ENCODE measurements at places on chromosomes 13 and 19.

DNA sequence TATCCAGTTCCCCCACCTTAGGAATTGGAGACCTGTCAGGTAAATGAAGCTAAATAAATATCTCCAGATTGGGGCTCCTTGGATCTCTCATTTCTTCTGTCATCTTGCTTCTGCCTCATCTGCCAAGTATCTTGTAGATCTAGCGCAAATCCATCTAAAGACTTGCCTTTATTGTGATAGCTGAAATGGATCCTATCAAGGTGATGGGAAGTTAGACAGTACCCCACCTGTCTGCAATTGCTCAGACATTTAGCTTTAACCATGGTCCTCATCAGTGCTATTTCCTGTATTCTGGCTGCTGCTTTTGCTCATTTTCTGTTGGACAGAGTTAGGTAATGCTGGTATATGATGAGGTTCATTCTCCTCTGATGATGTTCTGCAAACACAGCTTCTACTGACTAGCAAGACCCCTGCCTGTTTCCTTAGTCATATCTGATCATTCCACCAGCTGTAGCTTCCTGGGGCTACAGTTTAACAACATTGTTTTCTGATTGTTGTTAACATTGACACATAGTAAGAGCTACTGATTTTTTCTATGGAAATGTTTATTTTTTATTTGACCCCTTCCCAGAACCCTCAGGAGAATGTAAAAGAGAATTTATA lies 340.0 kb downstream of the DCT start:
- DNase-seq, result no peak

DNA sequence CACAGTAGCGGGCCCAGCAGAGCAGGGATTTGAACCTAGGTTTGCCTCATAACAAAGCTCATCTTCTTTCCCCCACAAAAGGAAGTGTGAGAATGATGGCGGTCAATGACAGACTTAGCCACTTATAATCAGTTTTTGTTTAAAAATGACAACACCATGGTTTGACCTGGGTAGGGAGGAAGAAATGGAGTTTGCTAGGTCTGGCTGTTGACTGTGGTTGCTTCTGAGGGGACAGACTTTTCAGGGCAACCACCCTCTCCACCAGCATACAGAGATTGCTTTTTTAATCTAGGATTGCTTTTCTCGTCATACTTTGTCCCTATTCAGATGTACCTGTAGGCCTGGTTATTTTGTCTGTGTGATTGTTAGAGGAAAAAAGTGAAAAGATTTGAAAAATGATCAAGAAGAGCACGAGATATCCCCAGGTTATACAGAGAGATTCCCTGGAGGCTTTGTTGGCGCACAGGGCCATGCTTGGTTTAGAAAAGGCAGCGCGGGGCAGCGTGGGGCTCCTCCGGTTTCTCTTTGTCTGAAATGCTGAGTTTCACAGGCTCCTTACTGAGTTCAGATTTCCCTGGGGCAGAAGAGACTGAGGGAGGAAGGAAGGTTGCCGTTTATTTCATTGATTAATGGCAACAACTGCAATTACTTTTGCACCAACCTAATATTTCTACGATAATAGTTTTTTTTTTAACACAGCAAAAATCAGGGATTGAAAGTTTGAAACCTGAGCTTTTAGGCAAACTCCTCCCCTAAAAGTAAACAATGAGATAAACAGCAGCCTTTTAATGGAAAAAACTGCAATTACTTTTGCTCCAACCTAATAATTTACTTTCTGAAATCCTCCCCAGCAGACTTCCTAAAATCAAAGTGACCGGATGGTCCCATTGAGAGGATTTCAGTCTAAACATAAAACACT lies 97.0 kb upstream of the RNF113B start:
- no peak for DNase-seq

GRCh38 chr13:59166174-59166573 lies 997.6 kb downstream of the DIAPH3 start:
- DNase-seq, result no peak

DNA sequence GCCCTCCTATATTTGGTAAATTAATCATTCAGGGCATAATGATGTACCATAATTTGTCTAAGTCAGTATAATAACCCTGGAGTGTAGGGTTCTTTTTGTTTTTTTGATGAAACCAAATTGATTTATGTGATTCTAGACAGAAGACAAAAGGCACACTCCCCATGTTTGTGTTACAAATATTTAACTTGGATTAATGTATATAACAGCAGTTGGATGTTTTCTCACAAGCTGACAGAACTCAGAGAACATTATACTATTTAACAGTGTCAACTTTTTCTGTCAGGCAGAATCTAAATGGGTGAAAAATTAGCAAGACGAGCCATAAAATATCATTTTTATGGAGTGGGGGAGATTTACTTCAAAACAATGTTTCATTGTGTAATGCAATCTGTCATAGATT lies 15.2 kb downstream of the CBY2 start:
- DNase-seq, result no peak

- peak; percentile 78 for DNase-seq
Measured at GRCh38 chr13:27362064-27362751, 62.2 kb upstream of the GTF3A start.

- DNase-seq, result no peak
Measured at GRCh38 chr19:55352549-55353145, 1.9 kb downstream of the COX6B2 start.

GRCh38 chr13:90943946-90944345 lies 403.5 kb upstream of the MIR17HG start:
- DNase-seq, result no peak

DNA sequence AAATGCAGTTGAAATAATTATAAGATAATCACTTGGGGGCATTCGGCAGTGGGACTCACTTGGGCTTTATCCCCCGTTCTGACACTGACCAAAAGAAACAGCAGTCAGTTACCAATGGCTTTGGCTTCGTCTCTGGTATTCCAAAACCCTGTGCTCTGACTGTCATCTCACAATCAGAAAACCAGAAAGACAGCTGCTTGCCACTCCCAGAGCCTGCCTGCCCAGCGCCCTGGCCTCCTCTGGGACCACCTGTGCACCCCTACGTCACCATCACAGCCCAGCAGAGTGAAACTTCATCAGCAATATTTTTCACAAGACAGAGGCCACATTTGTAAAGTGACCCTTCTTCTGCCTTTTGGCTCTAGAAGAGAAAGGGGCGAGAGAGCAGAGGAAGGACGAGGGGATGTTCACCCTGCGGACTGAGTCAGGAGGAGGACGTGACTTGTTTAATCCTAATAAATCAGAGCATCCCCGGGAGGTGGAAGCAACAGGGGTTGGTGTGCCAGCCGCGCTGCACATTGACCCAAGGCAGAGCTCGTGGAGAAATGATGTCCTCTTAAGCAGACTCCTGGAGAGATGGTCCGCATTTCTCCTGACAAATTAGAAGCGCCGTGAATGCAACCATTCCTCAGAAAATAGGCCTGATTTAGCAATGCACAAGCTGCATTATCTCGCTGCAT lies 397.8 kb upstream of the ZNF507 start:
- no peak for DNase-seq

DNA sequence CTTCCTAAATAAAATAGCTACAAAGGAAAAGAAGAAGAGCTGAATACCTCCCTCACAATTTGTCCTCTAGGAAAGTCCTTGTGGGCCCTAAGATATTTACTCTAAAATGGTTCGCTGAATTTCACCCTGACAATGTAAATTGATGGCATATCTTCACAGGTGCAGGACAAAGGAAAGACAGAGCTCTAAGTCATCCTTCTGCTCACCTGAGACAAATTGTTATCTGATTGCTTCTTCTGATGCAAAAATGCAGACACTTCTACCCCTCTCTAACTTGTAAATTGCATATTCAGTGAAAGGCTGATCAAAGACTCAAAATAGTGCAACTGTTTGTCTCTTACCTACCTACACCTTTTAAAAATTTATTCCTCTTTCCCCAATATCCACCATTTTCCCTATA lies 747.2 kb upstream of the PRR20A start:
- DNase-seq, result no peak

GRCh38 chr13:36259361-36260137 lies 38.1 kb downstream of the CCDC169 start:
- no peak for DNase-seq

GRCh38 chr13:95188128-95188527 lies 113.1 kb downstream of the ABCC4 start:
- no peak for DNase-seq
